ENCODE measurements at places on chromosomes 6 and 20.

- no peak for DNase-seq
These were observed 134.7 kb downstream of the FAM83B start for GRCh38 chr6:54981276-54981609.

- DNase-seq, result no peak
These were observed 1067.0 kb upstream of the MAP3K7 start for GRCh38 chr6:91653895-91654294.

GRCh38 chr20:19742974-19743639, 15.0 kb upstream of the RIN2 start:
- no peak for DNase-seq

- no peak for DNase-seq
These were observed 50.0 kb downstream of the SASH1 start for GRCh38 chr6:148392671-148393070.

DNA sequence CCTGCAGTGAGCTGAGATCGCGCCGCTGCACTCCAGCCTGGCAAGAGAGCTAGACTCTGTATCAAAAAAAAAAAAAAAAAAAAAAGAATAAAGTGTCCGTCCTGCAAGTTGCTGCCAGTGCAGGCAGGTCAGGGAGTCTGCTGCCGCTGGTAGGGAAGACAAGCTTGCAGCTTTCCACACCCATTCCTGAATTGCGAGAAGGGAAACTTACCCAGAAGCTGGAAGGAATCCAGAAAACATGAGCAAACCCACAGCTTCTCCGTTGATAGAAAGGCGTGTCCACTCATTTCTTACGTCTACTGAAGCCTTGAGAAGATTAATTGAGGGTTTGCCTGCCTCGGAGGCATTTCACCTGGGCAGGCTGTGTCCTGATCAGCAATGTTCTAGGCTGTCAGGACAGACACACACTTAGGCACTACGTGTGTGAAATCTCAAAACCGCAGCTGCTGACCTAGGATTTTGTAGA, 61.6 kb upstream of the DSP start:
- no peak for DNase-seq

GRCh38 chr6:3228046-3228671, 706 bp upstream of the TUBB2B start:
- DNase-seq, result no peak
